ENCODE measurements at places on chromosomes 12 and 14.

GRCh38 chr12:104888481-104888880 is 69.6 kb downstream of the SLC41A2 start:
- no peak for DNase-seq

- DNase-seq, result peak; percentile 44
Observed at GRCh38 chr12:96015672-96016071, 19.5 kb upstream of the HAL start.

DNA sequence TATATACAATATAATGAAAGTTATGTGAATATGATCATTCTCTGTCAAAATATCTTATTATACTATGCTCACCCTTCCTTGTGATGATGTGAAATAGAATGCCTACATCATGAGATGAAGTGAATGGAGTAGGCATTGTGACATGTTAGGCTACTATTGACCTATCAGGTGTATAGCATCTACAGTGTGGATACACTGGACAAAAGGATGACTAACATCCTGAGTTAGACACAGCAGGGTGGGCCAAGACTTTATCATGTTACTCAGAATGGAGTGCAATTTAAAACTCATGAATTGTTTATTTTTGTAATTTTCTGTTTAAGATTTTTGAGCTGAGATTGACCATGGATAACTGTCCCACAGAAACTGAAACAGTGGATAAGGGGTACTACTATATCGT is 53.4 kb upstream of the NAV3 start:
- DNase-seq, result no peak

DNA sequence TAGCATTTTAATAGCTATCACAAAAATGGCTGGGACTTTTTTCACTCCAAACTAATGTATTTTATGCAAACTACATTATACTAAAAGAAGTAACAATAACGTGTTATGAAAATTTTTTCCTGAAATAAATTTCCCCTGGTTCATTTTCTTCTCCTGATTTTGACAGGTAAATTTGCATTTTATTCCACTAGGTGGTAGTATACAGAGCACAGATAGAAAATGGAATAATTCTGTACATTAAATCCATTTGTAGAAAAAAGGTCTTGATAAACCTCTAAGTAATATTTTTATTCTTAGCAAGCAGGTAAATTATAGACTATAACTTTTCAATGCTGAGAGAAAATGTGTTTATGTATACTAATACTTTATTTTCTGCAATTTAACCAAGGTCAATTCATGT is 96.5 kb downstream of the BCAT1 start:
- DNase-seq, result no peak

- no peak for DNase-seq
Observed at GRCh38 chr12:6961278-6961694, 9.2 kb downstream of the PHB2 start.

GRCh38 chr12:18982226-18982949 is 147.1 kb upstream of the PLEKHA5 start:
- DNase-seq, result no peak

GRCh38 chr12:25655702-25656101 is 102.6 kb upstream of the LMNTD1 start:
- no peak for DNase-seq

GRCh38 chr12:71967211-71967610 is 28.6 kb downstream of the TPH2 start:
- DNase-seq, result no peak

- no peak for DNase-seq
Observed at GRCh38 chr12:39239490-39240486, 203.1 kb downstream of the KIF21A start.

DNA sequence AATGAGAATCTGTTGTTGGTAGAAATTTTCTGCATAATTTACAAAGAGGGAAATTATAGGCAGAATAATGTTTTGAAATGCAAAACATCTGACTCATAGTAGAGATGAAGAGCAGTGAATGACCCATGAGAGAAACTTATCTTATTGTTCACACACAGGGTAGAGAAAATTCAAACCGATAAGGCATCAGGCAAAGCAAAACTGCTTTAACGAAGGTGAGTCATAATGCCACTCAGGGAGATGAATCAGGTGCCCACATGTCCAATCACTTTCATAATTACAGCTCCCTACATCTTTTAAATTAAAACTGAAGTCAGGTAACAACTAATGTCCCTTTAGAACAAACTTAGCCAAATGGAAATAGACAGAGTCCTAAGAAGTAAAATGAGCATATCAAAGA is 265.6 kb upstream of the GARIN6 start:
- DNase-seq, result no peak

DNA sequence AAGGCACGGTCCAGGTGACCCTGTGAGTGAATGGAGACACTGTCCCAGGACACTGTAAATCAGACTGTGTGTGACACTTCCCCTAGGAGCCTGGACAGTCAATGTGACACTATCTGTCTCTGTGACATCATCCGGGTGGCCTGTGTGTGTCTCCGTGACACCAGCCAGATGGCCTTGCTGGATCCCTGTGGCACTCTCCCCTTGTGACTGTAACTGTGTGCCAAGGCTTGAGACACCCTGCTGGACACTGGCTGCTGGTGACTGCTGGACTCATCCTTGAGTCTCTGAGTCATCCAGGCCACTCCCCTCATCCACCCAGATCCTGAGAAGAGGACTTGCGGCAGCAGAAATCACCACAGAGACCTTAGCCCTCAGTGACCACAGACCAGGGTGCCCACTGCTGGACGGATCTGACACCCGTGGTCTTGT is 51.6 kb downstream of the MVK start:
- no peak for DNase-seq

GRCh38 chr12:88876857-88877256 is 296.6 kb upstream of the KITLG start:
- no peak for DNase-seq

DNA sequence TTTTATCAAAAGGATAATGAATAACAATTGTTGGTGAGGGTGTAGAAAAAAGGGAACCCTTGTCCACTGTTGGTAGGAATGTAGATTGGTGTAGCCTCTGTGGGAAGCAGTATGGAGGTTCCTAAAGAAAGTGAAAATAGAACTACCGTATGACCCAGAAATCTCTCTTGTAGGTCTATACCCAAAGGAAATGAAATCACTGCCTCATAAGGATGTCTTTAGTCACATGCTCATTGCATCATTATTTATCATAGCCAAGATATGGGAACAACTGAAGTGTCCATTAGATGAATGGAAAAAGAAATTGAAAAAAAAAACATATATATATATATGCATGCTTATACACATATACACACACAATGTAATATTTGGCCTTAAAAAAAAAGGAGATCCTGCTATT is 158.8 kb upstream of the NPAS3 start:
- no peak for DNase-seq

GRCh38 chr14:68271913-68272391 is 452.4 kb downstream of the RAD51B start:
- no peak for DNase-seq

Data from aorta (tissue), 5 donors.